ENCODE measurements at places on chromosomes 5 and 9.

DNA sequence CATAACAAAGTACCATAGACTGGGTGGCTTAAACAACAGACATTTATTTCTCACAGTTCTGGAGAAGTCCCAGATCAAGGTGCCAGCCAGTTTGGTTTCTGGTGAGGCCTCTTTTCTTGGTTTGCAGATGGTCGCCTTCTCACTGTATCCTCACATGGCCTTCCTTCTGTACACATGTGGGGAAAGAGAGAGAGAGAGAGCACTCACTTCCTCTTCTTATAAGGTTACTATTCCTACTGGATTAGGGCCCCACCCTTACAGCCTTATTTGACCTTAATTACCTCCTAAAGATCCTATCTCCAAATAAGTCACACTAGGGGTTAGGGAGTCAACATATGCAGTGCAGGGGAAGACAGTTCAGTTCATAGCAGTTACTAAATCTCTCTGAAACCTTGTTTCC, 205.6 kb upstream of the GDNF start:
- DNase-seq: no peak

- DNase-seq: no peak
Measured at GRCh38 chr9:30507166-30507565, 1877.3 kb upstream of the ACO1 start.

DNA sequence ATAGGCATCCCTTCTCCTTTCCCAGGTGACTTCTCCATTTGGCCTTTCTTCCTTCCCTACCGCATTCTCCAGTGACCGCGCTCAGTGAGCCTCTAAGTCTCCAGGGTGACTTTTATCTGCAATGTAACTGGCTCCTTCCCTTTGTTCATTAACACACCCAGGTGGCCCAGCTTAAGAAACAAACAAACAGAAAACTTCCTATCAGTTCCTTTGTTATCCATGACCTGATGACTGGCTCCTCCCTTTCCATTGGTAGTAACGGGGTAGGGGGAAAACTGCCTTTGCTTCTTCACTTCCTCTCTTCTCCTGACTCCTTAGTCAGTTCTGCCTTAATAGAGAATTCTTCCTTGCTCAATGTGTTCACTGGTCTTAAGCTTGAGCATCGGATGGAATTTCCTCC, 7.0 kb upstream of the SH3GL2 start:
- no peak for DNase-seq

DNA sequence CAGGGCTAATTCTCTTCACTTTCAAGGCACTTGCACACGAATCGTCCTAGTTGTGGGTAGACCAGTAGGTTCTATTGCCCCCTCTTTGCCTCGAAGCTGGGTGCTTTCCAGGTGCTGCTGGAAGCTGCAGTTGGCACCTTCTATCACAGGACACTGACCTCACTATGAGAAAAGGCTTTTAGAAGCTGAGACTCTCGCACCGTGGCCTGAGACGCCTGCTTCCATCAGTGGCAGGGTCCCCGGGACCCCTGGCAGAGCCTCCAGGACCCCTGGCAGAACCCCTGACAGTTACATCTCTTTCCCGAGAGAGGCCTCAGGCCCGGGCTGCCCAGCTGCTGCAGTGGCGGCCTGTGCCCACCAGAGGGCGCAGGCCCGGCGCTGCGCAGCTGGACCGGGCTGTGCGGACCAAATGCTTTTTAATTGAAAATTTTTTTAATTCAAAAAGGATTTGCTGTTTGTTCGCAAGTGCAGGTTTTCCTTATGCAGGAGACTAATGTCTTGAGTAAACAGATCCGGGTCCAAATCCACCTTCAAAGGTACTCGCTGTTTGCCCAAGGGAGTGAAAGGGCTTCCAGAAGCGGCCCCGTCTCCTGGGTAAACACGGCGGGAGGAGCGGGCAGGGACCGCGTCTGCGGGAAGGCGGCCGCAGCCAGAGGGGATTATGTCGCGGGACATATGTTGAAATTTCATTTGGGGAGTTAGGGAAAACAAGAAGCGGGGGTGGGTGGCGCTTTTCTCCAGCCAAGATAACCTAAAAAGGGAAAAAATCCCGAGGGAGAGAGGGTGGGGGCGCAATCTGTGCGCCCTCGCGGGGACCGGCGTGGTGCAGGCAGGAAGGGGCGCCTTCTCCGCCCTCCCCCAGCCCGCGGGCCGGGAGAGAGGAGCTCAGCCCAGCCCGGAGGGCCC, 114.5 kb upstream of the LMX1B start:
- peak; percentile 67 for DNase-seq

DNA sequence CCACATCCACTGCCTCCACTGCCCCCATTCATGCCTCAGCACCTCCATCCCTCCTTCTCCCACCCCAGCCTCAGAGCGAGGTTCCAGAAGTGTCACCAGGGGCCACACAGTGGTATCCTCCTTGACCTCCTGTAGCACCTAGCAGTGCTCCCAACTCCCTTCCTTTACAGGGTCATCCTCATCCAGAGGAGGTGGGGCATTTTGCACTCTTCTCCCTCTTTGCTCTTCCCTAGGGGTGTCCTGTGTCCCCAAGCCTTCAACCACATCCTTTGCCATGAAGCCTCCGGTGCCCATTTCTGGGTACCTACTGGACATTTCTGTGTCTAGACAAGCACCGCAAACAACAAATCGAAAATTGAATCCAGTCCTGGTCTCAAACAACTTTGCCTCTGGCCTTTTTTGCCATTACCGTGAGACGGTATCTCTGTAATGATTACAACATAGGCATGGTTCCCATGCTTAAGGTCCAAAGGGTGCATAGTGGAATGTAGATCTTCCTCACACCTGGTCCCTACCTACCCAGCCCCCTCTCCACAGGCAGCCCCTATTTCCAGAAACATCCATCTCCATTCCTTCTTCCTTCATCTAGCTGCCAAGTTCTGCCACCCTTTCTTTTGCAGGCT, 17.6 kb downstream of the WWC1 start:
- DNase-seq: no peak

DNA sequence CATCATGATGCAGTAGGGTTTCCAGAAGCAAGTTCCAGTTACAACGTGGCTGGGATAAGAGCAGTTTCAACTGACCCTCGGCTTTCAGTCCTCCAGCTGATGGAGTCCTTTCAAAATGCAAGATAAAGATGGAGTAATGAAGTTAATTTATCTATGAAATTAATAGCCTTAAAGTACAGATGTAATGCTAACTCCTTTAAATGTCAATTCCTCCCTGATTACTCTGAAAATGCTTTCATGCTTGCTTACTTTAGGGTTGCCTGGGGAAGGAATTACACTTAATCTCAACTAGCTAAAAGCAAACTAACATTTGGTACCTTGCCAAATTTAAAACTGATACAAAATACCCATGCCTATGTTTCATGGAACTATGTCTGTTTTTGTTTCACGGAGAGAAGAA, 178.4 kb downstream of the KIAA0825 start:
- DNase-seq: no peak

- DNase-seq: no peak
Measured at GRCh38 chr9:133553973-133554713, 19.6 kb downstream of the ADAMTSL2 start.

GRCh38 chr9:23586906-23587305, 239.1 kb downstream of the ELAVL2 start:
- no peak for DNase-seq

DNA sequence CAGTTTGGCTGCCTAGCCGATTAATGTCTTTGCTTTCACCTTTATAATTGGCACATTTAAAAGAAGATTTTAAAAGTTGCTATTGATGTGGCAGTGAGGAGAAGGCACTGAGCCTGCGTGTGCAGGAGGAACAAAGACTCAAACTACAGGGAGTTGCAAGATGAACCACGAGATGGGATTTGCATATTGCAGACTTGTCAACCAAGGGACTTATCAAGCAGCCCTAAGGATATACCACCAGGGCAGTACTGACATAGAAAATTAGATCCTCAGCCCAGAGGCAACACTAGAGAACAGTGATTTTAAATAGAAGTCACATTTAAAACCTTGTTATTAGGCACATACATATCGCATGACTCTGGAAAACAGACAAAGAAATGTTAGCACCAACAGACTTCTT, 342.6 kb downstream of the GLIS3 start:
- DNase-seq: no peak

GRCh38 chr5:176825234-176825633, 14.9 kb downstream of the UNC5A start:
- DNase-seq: no peak

DNA sequence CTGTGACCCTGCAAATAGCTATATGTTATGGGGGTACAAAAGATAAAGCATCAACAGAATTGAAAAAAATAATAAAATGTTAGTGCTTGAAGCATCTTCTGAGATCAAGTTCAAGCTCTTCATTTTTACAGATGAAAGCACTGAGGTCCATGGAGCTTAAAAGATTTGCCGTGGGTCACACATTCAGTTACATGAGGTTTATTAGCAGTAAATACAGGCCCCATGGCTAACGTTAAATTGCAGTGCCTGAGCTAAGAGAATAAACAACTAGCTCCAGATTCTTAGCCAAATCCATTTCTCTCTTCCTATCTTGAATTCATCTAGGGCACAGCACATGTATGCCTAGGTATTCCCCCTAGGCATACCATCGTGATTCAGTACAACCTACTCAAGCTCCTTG, 2052.7 kb upstream of the C9orf72 start:
- no peak for DNase-seq

GRCh38 chr5:109347252-109347888, 62.4 kb downstream of the PJA2 start:
- no peak for DNase-seq

DNA sequence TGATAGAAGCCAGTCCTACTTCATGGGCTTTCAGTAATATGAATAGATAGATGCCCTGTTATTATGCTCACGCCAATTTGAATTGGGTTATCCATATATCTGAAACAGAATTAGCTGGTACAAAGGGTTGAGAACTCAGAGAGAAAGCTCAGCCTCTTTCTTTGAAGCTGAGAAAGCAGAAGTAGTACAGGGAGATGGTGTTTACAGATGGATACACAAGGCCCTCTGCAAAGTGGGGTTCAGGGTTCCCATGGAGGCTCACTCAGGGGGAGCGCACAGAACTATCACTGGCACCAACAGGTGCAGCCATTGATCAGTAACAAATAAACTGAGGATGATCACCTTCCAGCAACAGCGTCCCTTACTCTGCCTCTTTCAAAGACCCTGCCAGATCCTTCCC, 349.7 kb downstream of the ICE1 start:
- no peak for DNase-seq

DNA sequence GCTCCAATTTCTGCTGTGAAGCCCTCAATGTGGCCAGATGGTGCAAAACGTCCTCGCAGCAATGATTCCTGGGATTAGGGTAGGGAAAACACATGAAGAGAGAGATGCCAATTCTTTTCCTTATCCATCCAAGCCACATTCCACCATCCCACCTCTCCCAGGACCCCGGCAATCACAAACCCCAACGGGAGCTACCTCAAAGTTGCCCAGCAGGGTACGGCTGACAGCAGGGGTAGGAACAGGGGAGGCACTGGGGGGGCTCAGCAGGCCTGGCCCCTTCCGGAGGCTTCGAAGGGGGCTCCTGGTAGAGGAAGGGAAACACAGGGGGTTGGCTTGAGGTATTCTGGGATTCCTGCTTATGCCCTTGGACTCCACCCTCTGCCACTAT, 3.4 kb upstream of the STOML2 start:
- DNase-seq: no peak

- no peak for DNase-seq
Measured at GRCh38 chr5:16178745-16179372, 732 bp downstream of the MARCHF11 start.

- DNase-seq: no peak
Measured at GRCh38 chr5:94906750-94907149, 288.3 kb downstream of the SLF1 start.

DNA sequence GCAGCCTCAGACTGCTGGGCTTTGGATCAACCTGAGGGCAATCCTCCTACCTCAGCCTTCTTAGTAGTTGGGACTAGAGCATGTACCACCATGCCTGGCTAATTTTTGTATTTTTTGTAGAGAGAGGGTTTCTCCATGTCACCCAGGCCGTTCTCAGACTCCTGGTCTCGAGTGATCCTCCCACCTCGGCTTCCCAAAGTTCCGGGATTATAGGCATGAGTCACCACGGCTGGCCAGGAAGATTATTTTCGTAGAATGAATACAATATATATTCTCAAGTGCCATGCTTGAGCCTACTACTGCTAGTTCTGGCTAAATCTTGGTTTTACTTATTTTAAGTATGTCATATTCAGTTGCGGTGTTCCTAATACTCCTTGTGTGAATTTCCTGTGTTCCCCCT, 88.2 kb upstream of the CLINT1 start:
- no peak for DNase-seq

GRCh38 chr5:166834246-166834645, 1457.2 kb upstream of the WWC1 start:
- DNase-seq: no peak

GRCh38 chr9:134679616-134680392, 38.2 kb downstream of the COL5A1 start:
- DNase-seq: no peak

- no peak for DNase-seq
Measured at GRCh38 chr9:3495855-3496254, 29.9 kb downstream of the RFX3 start.

DNA sequence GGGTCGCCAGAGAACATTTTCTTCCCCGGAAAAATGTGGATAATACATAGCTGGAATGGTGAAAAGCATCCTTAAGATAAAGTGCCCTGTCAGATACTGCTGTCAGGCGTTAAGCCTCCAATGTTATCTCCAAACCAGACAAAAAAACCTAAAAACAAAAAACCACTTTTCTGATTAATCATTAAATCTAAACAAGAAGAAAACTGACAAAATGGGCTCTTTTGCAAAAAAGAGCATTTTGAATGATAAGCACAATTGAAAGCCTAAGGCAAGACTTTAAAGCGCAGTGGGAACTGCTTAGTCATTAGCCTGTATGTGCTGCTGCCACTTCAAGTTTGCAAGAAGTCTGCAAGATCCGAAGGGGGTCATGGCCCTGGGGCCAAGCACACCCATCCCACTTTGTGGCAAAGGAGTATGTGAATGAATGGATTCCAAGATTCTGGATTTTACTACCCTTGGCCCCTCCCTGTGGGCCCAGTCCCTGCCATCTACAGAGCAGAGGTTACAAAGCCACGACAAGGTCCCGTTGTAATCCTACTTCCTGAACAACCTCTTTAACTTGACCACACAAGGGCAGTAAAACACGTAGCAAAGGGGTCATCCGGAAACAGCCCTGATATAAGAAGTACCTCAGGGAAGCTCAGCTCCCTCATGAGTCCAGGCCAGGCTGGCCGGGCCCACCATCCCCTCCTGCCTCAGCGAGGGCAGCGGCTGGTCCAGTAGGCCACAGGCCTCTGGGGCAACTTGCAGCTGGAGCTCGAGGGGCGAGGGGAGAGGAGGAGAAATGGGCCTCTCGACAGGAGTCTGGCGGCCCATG, 29.7 kb downstream of the SHB start:
- DNase-seq: no peak

DNA sequence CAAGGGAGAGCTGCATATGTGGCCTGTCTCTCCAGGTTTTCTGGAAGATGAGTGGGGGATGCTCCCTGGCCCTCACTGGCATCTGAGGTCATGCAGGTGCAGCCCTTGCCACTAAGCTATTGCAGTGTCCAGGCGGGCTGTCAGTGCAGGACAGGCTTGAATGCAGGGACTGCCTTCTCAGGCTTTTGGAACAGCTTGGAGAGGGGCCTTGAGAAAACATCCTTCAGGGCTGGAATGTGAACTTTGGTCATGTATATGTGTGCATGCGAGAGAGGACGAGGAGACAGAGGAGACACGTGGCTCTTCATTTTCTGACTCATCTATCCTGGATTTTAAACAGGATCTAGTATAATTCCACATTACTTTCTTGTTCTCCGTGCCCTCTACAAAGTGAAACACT, 90.3 kb downstream of the MACROH2A1 start:
- no peak for DNase-seq

- DNase-seq: no peak
Measured at GRCh38 chr5:82413302-82414040, 135.3 kb upstream of the RPS23 start.

- DNase-seq: no peak
Measured at GRCh38 chr9:120156376-120156775, 423.6 kb downstream of the CDK5RAP2 start.

- no peak for DNase-seq
Measured at GRCh38 chr5:39566029-39566428, 141.2 kb upstream of the DAB2 start.
